ENCODE measurements at places on chromosomes 1 and 21.

DNA sequence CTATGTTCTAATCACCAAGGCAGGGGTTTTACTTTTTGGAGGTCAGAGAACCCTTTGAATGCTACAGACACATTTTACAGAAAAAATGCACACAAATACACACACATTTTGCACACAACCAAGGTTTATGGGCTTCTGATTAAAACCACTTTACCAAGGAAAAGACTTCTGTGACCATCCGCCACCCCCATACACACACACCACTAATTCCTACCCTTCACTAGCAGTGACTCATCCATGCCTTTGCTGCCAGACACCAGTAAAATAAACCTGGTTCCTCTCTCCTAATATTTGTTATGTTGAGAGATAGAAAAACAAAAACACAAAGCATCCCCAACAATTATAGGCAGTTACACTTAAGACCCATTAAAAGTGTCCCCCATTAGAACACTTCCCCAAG is 12.9 kb downstream of the PIGM start:
- DNase-seq: no peak

DNA sequence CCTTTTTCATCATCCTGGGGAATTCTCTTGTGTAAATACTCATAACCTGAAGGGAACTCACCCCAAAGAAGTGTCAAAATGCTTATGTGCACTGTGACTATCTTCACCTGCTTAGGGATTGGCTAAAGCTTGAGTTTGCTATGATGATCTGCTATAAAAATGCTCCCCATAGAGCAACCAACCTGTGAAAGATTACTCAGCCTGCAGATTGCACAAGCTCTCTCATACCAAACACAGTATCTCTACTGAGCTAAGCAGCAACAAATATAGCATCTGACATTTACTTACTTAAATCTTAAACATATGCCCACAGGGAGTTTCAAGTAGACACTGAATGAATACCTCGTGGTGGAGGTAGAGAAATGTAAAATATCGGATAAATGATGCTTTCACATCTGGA is 725.8 kb downstream of the MRPL39 start:
- no peak for DNase-seq

DNA sequence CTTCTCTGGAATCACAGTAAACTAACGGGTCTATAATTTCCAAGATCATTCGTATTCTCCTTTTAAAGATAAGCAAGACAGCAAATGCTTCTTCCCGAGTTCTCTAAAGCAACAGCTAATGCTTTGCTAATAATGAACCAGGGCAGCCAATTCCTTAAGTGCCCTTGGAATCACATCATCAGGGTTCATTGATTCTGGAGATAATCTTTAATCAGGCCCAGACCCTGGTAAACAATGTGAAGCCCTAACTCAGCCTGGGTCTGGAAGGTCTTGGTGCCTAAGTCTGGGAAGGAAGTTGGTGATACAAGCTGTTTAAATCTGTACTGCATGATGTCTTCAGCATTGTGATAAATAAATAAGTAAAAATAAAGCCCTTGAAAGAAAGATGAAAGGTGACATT is 18.4 kb downstream of the ERI3 start:
- DNase-seq: no peak

- no peak for DNase-seq
Measured at GRCh38 chr1:221794935-221795334, 53.0 kb upstream of the DUSP10 start.

- no peak for DNase-seq
Measured at GRCh38 chr21:27580276-27580675, 613.4 kb upstream of the ADAMTS5 start.

GRCh38 chr1:204128964-204129896 is 22.6 kb downstream of the ETNK2 start:
- DNase-seq: peak; percentile 86
